GM12892 (cell line): ENCODE measurements at places on chromosomes 5 and 9.

GRCh38 chr5:10913841-10914240 lies 152.8 kb upstream of the DAP start:
- no peak for DNase-seq

- DNase-seq, result no peak
Measured at GRCh38 chr5:191949-192690, 825 bp downstream of the LRRC14B start.

DNA sequence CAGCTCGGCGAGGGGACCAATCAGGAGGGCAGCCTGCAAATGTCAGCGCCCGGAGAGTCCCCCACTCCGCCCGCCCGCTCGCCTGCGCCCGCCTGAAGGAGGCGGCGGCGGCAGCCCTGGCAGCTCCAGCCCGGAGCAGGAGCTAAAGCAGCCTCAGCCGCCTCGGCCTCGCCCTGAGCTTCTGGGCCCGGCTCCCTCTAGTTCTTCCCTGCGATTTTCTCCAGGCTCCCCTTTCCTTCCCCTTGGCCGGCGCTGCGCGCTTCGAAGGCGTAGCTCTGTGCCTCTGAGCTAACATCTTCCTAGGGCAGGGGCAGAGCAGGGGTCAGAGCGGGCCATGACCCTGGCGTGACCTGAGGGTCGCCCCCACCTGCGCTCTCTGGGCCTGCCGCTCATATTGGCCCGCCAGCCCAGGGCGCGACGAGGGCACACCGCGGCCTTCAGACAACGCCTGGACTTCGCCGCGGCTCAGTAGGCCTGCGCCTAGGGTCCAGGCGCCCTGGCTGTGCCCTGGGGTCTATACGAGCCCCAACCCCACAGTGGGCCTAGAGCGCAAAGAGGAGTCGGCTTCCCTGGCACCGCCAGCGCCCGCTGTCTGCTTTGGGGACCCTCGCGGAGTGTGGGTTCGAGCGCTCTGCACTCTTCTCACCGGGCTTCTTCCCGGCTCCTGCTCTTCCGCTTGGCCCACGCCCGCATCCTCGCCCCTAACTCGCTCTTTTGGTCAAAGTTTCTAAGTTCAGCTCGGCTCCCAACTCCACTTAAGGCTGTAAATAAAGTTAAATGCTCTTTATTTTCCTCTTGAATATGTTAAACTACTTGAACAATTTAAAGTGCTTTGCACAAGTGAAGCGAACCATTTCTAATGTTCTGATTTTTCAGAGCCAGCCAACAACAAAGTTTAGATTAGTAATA lies 504 bp upstream of the OTP start:
- no peak for DNase-seq

DNA sequence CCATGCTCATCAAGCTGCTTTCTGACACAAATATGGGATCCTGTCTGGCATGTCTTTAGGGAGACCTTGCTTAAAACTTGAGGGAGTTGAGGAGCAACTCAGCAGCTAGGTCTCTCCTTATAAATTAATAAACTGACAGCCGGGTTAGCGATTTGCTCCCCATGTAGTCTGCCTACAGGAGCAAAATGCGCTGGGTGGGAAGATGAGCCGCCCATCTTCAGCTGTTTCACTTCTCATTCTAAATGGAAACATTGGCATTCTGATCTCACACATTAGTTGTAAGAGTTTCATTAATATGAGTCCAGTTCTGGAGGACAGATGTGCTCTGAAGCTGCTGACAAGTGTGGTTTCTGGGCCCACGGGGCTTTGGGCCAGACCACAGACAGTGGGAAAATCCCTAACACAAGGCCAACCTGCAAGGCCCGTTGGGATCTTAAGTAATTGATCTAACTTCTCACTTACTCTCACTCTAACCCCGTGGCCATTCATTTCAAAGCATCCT lies 197.0 kb downstream of the MCTP1 start:
- no peak for DNase-seq

DNA sequence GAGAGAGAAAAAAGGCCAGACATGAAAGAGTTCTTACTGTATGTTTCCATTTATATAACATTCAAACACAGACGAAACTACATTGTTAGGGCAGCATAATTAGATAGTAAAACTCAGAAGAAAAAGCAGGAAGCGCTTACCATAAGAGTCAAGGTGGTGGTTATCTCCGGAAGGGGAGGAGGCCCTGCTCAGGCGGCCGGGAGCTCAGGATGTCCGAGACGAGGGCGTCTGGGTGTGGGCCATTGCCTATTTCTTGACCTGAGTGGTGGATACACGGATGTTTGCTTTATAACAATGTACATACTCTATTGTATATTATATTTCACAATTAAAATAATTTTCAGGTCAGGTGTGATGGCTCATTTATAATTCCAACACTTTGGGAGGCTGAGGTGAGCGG lies 80.9 kb upstream of the COL5A1 start:
- no peak for DNase-seq

- no peak for DNase-seq
Measured at GRCh38 chr9:28456861-28457260, 883.6 kb upstream of the C9orf72 start.
